Astrocyte of the spinal cord (primary cell): ENCODE measurements at places on chromosomes 7 and 10.

DNA sequence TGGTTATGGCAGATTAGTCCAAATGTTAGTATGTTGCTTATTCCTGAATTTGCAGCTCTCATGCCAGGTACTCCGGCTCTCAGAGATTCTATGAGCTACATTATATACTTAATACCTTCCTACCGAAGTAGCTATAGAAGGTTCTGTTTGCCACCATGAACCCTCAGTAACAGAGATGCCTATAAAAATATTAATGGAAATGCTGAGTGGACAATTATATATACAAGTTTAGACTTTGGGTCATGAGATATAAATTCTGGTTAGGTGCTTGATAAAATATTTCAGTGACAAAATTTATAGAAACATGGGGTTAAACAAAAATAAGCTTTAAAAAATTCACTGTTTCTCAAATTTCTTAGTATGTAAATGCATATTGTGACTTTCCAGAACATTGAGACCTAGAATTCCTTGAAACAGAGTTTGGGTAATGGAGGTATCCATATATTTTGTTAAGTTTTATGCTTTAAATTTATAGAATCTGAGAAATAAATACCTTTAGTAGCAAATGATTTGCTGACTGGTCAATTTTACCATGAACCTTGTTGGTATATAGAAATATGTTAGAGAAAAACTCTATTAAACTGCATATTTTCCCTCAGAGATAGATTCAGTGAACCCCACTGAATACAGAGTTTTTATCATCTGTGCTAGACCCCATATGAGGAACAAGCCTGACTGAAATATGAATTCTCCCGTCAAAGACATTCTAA lies 533.5 kb downstream of the SH2D4B start:
- no peak for DNase-seq

GRCh38 chr7:130553398-130554029 lies 61.6 kb downstream of the MEST start:
- DNase-seq, result no peak

DNA sequence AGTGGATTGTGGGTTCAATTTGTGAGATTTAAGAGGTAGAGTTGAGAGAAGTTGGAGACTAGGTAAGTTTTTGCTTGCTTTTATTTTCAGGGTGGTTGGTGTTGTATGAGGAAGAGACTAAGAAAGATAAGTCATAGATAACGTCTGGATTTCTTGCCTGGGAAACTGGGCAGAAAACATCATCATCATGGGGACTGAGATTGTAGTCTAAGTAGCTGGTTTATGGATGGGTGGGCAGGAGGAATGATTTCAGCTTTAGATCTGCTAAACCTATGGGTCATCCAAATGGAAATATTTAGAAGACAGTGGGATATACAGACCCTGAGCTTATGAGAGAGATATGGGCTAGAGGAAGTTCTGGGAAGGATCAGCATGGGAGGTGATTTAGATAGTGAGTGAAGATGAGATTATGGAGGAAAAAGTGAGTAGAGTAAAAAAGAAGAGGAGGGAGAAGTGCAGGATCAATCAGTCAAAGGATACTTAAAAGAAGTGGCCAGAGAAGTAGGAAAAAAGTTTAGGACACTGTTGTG lies 169.8 kb downstream of the WNT2 start:
- no peak for DNase-seq

DNA sequence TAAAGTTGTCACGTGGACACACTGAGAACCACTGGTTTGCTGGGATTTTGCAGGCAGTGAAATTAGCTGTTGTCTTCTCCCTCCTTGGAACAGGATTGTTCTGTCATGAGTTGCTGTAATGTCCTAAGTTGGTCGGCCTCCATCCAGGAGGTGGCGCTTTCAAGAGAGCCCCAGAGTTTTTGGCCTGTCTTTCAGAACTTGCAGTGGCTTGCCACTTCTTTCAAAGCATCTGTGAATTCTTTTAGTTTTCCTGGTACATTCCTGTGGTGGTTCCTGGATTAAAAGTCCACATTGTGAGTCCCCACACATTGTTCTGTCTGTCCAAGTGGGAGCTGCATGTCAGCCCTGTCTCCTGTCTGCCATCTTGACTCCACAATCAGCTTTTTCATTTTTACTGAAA lies 133.8 kb downstream of the PON1 start:
- no peak for DNase-seq

DNA sequence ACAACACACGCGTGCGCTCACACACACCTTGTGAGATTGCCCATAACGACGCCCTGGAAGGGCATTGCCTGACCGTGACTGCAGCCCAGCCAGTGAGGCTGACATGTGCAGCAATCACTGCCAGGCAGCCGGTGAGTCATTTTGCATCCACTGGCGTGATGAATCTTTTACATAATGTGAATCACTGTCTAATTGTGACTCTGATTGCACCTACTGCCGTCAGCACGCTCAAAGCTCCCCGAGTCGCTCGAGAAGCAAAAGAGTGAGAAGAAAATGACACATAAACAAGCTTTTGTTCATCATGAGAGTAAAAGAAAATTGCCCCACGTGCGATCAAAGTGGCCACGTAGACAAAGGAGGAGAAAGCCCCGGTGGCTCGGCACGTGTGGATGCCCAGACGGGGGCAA lies 117.4 kb upstream of the PFKP start:
- peak; percentile 45 for DNase-seq
